ENCODE measurements at places on chromosomes 6 and 20. TPM values are rescaled to one million over a fixed set of nuclear protein-coding genes. Genes with fewer than 3 reads are reported as not detected.

DNA sequence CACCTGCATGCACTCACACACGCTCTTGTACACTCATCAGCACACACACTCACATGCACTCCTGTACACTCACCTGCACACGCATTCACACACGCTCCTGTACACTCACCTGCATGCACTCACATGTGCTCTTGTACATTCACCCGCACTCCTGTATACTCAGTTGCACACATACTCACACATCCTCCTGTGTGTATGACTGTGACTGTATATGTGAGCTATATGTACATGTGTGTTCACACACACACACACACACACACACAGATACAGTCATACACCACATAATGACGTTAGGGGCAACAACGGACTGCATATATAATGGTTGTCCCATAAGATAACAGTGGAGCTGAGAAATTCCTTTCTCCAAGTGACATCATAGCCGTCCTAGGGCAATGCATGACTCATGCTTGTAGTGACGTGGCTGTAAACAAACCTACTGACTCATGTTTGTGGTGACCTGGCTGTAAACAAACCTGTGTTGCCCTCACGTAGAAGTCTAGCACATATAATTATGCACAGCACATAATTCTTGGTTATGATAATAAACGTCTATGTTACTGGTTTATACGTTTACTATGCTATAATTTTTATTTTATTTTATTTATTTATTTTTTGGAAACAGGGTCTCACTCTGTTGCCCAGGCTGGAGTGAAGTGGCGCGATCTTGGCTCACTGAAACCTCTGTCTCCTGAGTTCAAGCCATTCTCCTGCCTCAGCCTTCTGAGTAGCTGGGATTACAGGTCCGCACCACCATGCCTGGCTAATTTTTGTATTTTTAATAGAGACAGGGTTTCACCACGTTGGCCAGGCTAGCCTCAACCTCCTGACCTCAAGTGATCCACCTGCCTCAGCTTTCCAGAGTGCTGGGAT, 22.8 kb upstream of the TAF4 start:
- peak; percentile 66 for DNase-seq
- H3K27me3 ChIP-seq, result no peaks in the 10 kb centered on the region
- no peak overlapping the region for H3K27ac ChIP-seq
- no peak overlapping the region for H3K4me3 ChIP-seq
- H3K36me3 ChIP-seq, result no peaks in the 10 kb centered on the region

KHDC1L gene
- not detected for total RNA-seq

GRCh38 chr6:77930382-77930781, 277.5 kb downstream of the MEI4 start:
- no peak for DNase-seq
- H3K36me3 ChIP-seq, result no peaks in the 10 kb centered on the region
- no peaks in the 10 kb centered on the region for H3K27me3 ChIP-seq
- no peak overlapping the region for H3K27ac ChIP-seq
- no peak overlapping the region for H3K4me3 ChIP-seq
- no peaks in the 10 kb centered on the region for H3K4me1 ChIP-seq

DNA sequence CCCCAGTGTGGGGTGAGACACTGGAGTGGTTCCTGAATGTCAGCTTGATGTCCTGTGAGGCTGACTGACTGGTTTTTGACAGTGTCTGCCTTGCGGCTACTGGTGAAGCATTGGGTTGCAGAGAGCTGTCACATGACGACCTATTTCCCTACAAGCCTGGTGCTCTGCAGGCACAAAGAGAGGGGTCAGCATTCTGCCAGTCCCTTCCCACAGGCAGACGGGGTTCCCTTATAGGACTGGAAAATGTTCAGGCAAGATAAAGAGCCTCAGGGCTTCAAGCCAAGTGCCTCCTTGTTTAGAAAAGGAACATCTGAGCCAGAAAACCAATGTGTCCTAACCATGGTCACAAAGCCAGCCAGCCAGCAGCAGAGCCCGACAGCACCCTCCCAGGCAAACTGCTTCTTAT, 11.0 kb downstream of the LY86 start:
- H3K4me1 ChIP-seq, result no peaks in the 10 kb centered on the region
- H3K4me3 ChIP-seq, result no peak overlapping the region
- no peaks in the 10 kb centered on the region for H3K27me3 ChIP-seq
- peak; percentile 11 for DNase-seq

PBOV1 gene
- total RNA-seq, result not detected

DNA sequence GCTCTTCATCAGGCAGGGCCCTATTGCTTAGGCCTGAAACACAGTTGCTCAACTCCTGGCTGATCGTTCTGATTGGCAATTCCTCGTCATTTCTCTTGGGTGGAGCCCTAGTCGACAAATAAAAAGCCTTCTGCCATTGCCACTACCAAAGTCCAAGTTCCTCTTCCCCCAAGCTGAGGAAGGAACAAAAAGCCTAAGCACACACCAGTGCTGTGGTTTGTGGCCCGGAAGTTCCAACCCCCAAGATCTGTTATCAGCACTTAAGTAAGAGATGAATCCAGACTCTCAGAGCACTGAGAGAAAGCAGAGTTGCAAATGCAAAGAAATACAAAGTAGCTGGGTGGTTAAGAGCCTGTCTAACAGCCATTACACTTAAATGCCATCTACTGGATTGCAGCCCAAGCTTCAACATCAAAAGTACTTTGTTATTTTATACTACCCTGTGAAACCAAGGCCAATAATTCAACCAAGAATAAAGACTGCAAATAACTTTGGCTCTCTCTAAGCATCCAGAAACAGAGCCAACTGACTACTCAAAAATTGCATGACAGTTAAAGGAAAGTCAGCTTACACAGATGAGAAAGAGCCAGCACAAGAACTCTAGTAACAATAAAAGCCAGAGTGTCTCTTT, 1024.0 kb downstream of the GRIK2 start:
- no peaks in the 10 kb centered on the region for H3K36me3 ChIP-seq
- no peaks in the 10 kb centered on the region for H3K4me1 ChIP-seq
- no peak for DNase-seq
- H3K27me3 ChIP-seq, result no peaks in the 10 kb centered on the region
- no peak overlapping the region for H3K27ac ChIP-seq
- no peak overlapping the region for H3K4me3 ChIP-seq

DNA sequence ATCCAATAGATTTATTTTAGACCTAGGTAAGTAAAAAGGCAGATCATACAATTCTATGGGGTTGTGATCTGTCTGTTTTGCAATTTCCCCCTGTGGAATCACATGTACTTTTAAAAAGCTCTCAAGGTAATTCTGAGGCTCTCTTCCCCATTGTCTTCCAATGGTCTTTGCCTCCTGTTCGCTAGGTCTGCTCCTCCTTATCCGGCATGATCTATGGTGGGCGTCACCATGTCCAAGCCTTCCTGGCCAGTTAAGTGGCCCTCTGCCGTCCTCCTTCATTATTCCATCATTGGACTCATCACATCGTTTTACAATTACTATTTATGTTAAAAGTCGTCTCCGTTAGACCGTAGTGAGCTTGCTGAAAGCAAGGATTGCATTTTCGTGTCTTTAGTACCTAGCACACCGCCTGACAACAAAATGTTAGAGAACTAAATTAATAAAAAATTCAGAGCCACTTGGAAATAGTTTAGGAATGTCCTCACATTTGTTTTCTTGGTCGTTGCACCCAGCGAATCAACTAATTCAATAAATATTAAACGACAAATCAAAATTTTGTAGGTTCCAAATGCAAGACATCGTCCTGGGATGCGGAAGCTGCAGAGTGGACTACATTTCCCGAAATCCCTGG, 2.2 kb upstream of the STXBP5 start:
- peak overlapping the region; percentile 92 for H3K27ac ChIP-seq
- H3K36me3 ChIP-seq, result no peaks in the 10 kb centered on the region
- H3K4me1 ChIP-seq, result peaks cover 11% of the 10 kb centered on the region
- DNase-seq, result peak; percentile 58
- H3K27me3 ChIP-seq, result no peaks in the 10 kb centered on the region

DNA sequence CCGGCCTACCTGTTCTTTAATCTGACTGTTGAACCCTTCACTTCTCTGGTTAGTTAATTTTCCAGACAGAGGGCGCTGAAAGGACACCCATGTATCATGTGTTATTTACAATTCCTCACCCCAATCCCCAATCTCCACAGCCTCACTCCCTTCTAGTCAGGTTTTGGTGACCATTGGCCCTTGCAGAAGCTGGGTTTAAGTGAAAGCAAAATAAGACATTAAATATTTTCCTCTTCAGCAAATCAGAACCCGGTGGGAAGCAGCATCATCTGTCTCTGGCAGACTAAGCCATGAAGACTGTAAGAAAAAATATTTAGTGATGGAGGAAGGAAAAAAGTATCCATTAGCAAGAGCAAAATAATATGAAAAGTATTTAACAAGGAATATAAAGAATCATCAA, 9.4 kb upstream of the HLA-DQA1 start:
- no peaks in the 10 kb centered on the region for H3K4me1 ChIP-seq
- no peak for DNase-seq
- H3K27ac ChIP-seq, result no peak overlapping the region
- no peaks in the 10 kb centered on the region for H3K27me3 ChIP-seq

- H3K36me3 ChIP-seq, result no peaks in the 10 kb centered on the region
- no peaks in the 10 kb centered on the region for H3K4me1 ChIP-seq
- no peak overlapping the region for H3K4me3 ChIP-seq
Measured at GRCh38 chr6:24648276-24648675, 2.3 kb upstream of the KIAA0319 start.

DNA sequence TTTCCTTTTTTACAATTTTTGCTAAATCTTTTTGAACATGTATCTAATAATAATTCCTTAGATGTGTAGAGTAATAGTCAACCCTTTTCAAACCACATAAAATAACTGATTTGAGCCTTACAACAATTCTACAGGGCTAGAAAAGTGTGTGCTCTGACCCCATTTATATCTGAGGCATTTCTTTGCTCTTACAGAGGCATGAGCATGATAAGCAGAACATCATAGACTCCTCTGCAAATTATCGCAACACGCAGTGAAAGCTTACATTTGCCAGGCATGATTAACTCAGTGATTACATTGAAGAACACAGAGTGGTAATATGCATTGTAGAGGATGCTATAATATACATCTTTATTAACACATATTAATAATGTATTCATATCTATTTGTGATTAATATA, 120.4 kb downstream of the SIM1 start:
- H3K36me3 ChIP-seq, result no peaks in the 10 kb centered on the region
- DNase-seq, result no peak
- H3K27ac ChIP-seq, result no peak overlapping the region
- H3K4me3 ChIP-seq, result no peak overlapping the region
- H3K27me3 ChIP-seq, result no peaks in the 10 kb centered on the region

DNA sequence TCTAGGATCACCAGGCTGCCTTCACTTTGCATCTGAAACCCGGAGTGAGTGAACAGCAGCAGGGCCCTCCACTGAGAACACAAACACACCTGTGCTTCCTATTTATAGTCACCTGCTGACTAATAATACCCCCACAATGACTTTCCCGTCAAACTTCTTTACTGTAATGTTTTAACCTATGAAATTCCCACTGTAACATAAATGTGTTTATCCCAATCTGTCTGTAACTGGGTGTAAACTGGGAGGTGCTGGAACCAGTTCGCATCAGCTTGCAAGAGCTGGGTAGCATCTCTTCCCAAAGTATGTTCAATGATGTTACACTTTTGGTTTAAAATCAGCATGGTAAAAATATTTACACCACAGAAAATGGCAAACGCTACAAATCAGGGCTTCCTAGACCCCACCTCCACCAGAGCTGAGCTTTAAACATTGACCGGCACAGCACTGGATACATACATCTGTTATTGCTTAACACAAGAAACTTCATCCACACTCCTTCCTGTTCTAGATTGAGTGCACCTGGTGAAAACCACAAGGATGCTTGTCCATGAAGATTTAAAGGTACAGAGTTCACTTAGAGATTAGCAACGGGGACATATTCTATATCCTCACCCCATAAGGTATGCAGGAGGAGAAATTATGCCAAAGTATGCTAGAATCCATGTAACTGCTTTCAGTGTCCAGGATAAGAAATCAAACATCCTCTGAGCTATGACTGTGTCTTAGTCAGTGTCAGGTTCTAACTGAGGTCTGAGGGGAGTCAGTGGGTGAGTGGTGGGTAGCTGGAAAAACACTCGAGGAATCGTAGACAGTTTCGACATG, 79.0 kb downstream of the ALDH8A1 start:
- no peaks in the 10 kb centered on the region for H3K4me1 ChIP-seq
- H3K4me3 ChIP-seq, result no peak overlapping the region
- H3K36me3 ChIP-seq, result no peaks in the 10 kb centered on the region
- no peak for DNase-seq
- H3K27ac ChIP-seq, result no peak overlapping the region
